IPS-NIHi11 (cell line): ENCODE measurements at places on chromosomes 1 and 21.

- no peak for DNase-seq
Observed at GRCh38 chr1:28086651-28087050, 1.8 kb downstream of the EYA3 start.

DNA sequence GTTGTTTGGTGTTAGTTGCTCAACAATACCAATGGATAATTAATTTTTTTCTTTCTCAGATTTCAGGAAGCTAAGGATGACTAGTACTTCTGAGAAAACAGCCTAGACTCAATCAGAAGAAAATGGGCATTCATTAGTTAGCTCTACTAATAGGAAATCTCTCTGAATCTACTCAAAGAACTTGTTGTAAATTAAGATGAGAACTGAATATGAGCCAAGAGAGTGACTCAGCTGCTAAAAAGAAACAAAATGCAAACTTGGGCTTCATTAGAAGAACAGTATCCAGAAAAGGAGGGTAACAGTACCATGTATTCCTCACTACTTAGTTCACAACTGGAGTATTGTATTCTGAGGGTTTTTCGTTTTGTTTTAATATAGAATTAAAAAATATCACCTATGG, 12.5 kb downstream of the FOXJ3 start:
- no peak for DNase-seq

DNA sequence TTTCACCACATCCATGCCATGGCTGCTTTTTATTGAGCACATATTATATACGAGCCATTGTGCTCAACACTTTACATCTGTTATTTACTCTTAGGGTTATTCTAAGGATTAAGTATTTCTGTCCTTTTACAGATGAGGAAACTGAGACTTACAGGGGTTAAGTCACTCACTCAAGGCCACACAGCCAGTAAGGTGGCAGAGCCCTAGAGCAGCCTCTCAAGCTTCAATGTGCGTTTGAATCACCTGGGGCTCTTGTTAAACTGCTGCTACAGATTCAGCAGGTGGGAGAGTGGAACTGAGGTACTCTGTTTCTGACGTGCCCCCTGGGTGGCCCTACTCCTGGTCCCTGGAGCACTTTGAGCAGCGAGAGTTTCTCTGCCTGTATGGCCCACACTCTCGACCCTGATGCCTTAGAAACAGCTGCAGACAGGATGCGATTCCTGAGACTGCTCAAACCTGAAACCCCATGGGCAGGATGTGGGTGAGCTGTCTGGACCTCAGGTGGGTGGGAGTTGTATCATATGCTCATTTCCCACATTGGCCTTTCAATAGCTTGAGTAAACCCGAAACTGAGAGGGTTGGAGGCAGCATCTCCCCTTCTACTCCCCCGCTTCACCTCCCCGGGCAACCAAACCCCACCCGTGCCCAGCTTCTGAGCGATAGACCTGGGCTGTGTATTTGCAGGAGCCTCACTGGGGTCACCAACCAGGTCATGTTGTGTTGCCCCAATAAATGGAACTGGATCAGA, 59.3 kb downstream of the MAN1C1 start:
- no peak for DNase-seq

DNA sequence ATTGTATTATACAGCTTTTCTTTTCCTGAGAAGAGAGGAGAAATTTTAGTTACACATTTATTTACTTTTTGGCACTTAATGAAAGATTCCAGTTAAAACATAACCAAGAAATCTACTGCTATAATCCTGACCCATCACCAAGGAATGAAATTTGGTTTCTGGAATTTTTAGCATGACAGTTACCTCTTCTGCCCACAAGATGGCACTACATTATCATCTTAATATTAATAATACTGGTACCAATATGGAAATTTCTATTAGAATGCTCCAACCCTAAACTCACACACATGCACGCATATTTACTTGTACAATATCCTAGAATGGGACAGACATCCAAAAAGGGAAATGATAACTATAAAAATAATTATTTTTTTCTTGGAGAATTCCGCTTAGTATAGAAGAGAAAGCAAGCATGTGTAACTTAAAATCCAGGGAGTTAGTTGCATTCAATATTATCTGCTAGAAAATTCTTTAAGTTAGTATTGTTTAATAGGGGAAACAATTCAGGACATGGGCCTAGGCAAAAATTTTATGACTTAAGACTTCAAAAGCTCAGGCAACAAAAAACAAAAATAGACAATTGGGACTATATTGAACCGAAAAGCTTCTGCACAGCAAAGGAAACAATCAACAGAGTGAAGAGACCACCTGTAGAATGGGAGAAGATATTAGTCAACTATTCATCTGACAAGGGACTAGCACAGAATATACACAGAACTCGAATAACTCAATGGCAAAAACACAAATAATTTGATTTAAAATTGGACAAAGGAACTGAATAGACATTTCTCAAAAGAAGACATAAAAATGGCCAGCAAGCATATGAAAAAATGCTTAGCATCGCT, 37.4 kb downstream of the MAP3K21 start:
- no peak for DNase-seq

DNA sequence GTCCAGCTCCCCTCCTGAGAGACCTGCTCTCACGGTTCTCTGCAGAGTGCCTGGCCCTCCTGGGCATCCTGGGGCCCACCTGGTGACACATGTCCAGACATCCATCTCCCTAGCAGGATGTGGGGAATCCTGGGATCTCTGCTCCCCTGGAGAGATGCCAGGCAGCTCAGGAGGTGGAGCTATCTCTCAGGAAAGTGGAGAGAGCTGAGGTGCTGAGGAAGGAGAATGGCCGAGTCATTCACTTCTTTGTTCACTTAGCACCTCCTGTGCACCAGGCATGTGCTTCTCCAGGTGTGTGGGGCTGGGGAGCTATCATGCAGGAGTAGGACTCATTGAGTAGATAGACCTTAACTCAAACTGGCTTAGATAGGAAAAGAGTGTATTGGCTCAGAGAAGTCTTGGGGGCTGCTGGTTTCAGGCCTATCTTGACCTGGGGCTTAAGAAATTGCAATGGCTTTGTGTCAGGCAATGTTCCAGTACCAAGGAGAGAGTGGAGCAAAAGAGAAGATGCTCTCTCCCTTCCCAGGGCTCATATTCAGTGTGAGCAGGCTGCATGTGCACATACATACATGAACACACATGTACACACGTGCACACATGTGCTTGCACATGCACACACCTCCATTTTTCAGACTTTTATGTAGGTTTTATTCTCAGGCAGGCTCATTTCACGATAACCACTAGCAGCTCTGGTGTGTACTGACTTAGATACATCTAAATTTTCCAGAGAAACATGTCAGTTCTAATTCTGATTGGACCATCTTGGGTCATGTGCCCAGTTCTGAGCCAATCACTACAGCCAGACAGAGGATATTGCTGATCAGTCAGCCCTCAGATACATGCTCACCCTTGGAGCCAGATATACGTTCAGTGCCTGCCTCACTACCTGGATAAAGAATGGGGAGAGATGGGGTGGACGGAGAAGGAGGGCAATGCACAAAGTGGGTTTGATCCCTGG, 437.6 kb downstream of the PTPRU start:
- DNase-seq, result no peak

DNA sequence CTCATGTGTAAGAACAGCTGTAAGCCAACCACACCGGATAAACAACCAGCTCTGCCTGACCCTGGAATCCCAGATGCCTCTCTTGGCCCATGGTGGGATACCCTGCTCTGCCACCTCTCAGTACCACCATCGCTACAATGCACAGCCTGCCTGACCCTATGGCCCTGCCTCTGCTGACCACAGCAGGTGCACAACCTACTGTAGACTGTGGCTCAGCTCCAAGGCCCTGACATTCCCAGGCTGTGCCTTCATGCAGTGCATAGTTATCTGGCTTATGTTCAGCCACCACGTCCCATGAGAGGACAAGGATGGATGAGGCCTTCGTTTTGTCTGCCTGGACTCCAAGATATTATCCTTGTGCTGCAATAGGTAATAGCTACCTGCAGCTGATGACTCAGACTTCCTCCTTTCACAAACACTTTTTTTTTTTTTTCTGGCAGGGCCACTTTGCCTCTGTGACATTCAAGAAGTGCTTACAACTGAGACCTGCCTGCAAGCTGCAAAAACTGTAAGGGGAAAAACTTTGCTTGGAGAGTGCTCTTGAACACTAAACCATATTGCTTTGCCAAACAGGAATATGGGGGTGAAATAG, 177.7 kb downstream of the URB2 start:
- DNase-seq, result peak; percentile 23

- DNase-seq, result peak; percentile 24
Observed at GRCh38 chr1:92784021-92784638, 778 bp downstream of the EVI5 start.

- DNase-seq, result no peak
Observed at GRCh38 chr1:172883844-172884243, 166.9 kb downstream of the TNFSF18 start.

GRCh38 chr21:46356494-46357334, 32.8 kb downstream of the PCNT start:
- DNase-seq, result no peak

GRCh38 chr1:7390604-7391000, 380.5 kb upstream of the VAMP3 start:
- DNase-seq, result no peak

DNA sequence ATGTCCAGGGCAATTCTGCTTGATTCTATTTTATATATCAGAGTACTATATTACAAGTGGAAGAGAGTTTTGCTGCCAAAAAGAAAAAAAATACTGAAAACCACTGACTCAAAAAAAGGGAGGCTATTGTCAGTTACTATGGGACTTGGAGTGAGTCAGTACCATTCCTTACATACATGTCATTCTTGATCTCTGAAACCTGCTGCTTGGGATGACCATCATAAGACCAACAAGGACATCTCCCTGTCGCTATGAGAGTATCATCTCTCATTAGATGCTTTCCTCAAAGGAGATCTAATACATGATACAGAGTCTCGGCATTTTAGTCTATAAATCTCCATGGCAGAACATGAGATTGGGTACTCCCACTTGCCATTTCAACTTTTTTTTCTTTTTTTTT, 11.8 kb upstream of the INPP5B start:
- no peak for DNase-seq

- DNase-seq, result no peak
Observed at GRCh38 chr1:28926629-28927265, 12.4 kb downstream of the EPB41 start.

- peak; percentile 83 for DNase-seq
Observed at GRCh38 chr1:17538428-17539117, 925 bp upstream of the ARHGEF10L start.

DNA sequence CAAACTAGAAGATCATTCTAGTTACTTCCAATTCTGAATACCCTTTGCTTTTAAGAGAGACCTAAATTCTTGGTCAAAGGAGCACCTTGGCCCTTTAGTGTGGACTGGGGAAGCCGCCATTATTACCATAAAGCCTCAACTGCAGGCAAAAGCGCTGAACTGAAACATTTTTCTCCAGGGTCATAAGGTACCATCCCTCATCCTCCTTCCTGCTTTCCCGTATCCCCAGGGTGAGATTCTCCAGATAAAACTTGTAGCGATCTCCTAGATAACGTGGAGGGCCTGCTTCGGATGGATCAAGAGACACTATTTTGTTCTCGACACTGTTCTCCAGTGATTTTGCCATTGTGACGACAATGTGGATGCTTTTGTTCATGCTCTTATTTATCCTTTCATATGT, 9.8 kb downstream of the SLAMF1 start:
- no peak for DNase-seq

DNA sequence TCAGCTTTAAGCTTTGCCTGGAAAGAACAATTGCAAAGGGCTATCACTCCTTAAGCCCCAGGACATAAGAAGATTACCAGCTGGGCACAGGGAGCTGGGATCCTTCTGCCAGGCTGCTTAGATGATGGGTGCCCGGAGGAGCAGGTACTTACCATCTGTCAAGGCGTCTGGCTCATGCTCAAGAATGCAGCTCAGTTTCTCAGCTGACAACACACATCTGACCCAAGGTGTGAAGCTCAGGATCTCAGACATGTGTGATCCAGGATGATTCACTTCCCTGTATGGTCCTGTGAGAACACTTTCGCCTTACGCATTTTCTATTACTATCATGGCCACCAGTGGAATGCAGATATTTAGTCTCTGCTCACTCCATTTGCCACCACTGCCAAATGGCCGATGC, 14.7 kb upstream of the DISC1 start:
- no peak for DNase-seq
